Liver (tissue), 10 donors: ENCODE measurements at places on chromosomes 7 and 10. TPM values are rescaled to one million over a fixed set of nuclear protein-coding genes. Genes with fewer than 3 reads are reported as not detected.

DNA sequence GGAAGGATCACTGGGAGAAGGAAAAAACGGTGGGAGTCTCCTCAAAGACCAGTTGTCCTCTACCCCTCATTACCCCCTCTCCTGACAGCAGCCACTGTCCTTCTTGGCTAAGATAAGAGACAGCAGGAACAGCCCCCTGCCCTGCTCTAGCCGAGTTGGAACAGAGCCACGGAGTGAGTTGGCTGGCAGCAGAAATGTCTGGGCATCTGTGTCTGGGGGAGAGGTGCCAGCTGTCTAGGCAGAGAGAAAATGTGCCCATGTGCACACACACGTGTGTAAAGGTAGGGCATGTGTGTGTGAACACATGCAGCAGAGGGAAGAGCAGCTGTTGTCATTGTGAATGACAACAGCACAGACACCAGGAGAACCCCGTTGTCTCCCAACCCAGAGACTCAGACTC is 9.4 kb upstream of the HILPDA start:
- DNase-seq, result no peak

DNA sequence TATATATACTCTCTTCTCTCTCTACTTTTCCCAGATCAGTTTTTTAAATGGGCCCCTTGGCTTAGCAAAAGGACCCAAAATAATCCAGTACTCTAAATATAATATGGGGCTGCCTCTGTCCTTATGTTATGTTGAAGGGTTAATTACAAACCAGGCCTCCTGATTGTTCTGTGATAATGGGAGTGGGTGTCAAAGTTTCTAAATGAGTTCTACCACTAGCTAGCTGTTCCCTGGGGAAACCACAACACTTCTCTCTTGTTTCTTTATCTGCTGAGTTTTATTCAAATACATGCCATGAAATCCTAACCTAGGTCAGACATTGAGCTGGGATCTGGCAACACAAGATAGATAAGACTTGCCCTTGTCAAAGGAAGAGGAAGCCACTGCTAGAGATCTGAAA is 3.8 kb downstream of the HTR5A start:
- DNase-seq, result no peak

- no peak for DNase-seq
Measured at GRCh38 chr10:33095867-33096815, 138.1 kb upstream of the ITGB1 start.

DNA sequence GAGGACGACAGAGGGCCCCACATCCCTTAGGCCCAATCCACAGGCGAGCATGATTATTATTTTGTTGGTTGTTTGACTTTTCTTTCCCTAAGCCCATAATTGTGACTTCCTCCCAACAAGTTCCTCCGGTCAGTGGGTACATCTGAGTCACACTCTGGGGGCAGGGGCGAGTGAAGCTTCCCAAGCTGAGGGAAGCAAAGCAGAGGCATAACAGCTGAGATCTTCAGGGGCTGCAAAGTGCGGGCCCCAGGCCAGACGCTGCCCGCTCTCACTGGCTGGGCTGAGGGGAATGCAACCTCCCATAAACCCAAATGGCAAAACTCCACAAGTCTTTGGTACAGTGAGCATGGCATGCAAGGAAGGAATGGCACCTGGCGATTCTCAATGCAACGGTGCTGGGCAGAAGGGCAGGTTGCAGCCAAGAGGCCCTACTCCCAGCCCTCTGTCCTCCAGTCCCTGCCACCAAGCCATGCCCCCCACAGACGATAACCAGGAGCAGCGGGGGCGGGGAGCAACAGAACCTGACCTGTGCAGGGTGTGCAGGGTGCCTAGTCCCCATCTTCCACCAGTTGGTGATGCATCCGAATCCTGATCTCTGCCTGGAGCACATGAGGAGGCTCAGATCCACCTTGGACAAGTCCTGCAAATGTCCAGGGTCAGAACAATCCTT is 25.3 kb downstream of the TNS3 start:
- no peak for DNase-seq

DNA sequence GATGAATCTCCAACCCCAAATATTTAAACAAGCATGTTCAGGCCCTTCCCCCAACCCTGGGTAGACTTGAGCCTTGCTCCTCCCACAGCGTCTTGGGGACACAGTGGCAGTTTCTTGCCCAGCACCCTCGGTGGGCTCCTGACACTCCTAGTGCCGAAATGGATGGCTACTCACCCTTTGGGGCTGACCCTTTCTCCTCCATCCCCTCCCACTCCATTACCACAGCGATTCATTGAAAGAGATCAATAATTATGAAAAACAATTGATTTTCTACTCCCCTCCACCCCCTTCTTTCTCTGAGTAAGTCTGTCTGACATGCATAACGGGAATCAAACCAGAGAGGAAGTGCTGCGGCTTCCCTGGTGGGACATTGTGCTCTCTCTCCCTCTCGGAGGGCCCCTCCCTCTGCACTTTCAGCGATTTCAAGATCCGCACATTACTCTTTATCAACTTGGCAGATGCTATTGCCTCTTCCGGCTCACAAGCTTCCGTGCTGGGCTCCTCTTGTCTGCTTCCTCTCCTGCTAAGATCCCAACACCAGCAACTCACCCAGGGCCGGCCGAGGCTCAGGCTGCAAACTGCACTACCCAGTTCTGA is 79.0 kb upstream of the PLXNA4 start:
- no peak for DNase-seq

- no peak for DNase-seq
Measured at GRCh38 chr7:127692200-127692599, 40.2 kb downstream of the SND1 start.

DNA sequence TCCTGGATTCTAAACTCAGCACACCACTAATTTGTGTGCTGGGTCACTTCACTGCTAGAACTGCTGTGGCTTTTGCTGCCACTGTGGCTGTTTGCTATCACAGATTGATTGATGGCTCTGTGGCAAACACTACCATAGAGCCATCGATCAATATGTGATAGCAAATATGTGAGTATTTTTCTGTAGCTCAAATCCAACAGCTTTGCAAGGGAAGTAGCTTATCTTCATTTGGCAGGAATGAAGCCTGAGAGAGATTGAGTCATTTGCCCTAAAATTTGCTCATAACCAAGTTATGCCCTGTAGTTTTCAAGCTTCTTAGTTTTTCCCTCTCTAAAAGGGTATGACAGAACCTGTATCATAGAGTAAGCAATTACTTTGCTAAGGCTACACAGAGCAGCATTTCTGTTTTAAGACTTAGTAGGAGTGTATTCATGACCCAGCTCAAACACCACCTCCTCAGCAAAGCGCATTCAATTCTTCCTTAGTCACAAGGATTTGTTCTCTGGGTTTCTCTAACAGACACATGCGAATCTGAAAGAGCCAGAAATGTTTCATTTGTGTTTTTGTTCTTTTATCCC is 43.1 kb downstream of the MINPP1 start:
- no peak for DNase-seq

- no peak for DNase-seq
Measured at GRCh38 chr7:158683541-158683940, 21.1 kb downstream of the NCAPG2 start.

DNA sequence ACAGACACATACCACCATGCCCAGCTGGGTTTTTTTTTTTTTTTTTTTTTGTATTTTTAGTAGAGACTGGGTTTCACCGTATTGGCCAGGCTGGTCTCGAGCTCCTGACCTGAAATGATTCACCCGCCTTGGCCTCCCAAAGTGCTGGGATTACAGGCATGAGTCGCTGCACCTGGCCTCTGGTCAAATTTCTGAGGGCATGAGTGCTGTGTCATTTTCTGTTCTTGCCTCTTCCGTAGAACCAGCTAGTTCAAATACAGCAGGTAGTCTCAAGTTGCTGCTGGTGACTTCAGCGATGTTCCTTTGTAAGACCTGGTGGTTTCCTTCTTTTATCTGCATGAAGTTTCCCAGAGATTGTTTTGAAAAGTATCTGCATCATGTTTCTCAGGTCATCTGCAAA is 134.8 kb upstream of the SHH start:
- no peak for DNase-seq

The SPDYE2B gene
- polyA plus RNA-seq, result 0.28 TPM

The GRM3 gene
- not detected for polyA plus RNA-seq
